ENCODE measurements at places on chromosomes 5 and 9.

DNA sequence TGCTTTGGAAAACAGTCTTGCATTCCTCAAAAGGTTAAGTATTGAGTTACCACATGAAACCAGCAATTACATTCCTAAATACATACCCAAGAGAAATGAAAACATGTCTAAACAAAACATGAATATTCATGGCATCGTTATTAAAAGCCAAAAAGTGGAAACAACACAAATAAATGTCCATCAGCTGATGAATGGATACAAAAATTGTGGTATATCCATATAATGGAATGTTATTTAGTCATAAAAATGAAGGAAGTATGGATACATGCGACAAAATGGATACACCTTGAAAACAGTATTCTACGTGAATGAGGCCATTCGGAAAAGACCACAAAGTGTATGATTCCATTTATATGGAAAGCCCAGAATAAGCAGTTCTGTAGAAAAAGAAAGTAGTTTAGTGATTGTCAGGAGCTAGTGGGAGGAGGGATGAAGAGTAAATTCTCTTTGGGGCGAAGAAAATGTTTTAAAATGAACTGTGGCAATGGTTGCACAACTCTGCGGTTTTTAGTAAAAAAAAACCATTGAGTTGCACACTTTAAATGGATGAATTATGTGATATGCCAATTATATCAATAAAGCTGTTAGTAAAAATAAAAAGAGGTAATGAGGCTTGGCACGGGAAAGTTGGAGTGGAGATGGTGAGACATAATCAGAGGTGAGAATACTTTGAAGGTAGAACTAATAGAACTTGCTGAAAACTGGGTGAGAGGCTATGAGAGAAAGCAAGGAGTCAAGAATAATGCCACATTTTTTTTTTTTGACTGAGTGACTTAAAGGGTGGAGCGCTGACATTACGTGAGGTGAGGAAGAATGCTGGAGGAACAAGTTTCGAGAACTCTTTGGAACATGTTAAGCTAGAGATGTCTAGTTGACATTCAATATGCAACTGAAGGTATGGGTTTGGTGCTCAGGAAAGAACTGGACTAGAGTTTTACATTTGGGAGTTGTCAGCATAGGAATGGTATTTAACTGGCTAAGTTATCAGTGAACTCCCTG, 194.9 kb upstream of the ZNF608 start:
- no peak for DNase-seq

- no peak for DNase-seq
Measured at GRCh38 chr5:146761811-146762210, 116.7 kb downstream of the PPP2R2B start.

DNA sequence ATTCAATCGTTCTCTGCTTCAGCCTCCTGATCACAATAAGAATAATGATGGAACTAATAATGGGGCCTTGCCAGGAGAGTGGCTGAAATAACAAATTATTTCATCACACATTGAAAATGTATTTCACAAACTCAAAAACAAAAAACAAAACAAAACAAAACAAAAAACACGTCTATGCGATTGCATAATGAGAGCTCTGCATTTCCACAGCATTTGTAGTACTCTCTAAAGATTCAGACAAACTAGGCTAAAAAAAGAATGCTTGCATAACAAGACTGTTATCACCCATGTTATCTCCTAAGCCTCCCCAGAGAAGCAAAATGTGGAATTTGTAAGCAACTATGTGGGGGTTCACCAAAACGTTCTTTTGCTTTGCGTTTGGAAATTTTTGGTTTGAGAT, 48.1 kb downstream of the PRELID2 start:
- no peak for DNase-seq

DNA sequence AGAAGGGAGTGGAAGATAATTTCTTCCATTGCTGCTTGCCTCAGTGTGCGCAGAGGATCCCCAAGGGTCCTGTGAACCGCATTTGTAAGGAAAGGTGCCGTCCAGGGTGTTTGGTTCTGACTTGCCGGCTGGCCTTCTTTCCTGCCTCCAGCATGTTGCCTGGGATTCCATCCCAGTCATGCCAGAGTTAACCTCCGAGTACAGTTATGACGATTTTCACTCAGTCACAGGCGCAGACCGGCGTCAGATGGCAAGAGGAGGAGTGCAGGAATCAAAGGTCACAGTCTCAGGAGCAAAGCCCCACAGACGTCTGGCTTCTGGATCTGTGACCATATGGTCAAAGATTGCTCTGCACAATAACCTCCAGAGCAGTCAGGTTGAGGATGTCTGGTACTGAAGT, 5.9 kb upstream of the GADD45G start:
- no peak for DNase-seq

DNA sequence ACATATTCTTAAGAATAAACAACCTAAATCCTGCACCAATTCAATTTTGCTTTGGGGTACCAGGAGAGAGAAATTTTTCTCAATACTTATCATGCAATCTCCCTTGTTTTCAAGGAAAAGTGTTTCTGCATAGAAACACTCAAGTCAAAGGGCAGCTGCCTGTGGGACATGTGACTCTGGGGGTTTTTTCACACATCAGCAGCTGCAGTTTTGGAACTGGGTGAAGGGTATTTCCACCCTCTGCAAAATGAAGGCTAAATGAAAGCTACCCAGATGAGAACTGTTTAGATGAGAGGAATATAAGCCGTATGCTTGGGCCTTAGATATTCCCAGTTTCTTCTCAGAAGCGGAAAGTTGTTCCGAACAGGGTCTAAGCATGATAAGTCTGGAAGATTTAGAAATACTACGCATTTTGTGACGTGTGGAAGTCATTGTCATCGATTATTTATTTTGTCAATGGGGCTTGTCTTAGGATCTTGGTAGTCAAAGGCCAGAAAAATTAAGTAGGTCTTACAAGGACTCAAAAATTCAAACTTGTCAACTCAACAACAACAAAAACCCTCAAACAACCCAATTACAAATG, 64.3 kb upstream of the BOD1 start:
- DNase-seq: no peak

DNA sequence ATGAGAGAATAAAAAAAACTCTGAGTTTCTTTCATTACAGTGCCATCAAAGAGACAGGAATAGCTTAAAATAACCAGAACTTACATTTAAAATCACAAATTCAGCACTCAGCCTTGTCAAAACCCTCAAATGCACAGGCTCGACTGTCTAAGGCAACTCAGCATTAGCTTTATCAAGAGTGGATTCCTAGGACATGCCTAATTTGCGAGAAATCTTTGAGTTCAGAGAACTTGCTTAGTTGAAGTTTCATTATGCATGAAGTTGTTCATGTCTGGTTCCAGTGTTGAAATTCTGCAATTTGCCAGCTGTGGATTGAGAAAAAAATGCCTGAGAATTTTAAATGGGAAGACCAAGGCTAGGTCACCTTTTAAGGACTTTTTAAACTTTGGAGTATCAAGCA, 151.1 kb downstream of the LRRC70 start:
- no peak for DNase-seq

DNA sequence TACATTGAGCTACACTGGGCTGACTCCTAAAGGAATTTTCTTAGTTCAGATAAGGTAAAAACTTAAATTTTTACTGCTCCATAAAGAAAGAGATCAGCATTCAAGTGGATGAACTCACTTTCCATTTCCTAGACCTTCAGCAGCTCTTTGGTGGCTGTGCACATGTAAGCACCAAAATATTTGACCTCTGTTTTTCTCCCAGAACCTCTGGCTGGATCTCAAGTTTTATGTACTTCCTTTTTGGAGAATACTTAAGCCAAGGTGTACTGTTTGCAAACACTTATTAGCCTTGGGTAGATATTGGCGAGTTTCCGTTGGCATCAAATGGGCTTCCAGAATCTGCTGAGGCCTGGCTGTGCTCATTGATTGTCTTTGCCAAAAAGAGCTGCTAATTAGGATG, 10.3 kb downstream of the TNC start:
- no peak for DNase-seq

GRCh38 chr9:132589148-132590036, 7.0 kb downstream of the BARHL1 start:
- DNase-seq: no peak

DNA sequence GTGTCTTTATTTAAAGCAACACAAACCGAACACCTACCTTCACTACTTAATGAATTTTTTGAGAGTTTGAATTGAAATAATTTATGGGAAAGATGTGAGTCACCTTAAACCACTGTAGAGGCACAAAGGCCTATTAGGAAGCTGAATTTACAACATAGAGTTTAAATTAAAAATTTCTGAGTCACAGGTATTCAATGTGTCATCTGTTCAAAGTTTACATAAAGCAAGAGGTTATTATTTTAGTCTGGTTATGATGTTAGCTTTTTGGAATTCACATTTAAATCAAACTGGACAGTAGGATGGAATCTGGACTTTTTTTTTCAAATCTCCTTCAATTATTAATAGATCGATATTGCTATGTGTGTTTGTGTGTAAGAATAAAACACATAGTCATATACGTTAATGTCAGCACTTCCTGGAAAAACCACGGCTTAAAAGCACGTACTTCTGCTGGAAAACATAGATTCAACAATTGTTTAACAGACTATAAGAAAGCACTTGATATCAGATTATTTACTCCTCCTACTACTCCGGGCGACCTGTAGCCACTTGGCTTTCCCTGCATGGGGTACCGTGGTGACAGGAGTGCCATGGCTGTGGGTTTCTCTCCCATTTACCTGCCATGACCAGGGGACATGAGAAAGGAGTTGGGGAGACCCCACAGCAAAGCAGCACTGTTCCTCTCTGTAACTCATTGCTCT, 638.6 kb downstream of the SEMA5A start:
- no peak for DNase-seq

DNA sequence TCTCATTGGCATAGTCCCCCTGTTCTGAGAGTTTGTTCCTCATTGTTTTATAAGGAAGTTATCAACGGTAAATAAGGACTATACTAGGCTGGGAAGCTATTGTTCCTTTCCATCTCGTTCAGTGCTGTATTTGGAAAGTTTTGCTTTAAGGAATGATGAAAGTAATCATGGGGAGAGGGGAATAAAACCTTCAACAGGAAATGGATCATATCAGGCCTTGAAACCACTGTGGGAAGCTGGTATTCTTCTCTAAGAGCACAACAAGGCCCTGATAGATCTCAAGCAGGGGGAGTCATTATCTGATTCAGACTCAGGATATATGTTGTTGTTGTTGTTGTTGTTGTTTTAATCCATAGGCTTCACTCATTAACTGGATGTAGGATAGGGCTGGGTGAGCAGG, 474.5 kb downstream of the ENC1 start:
- DNase-seq: no peak

GRCh38 chr9:72497447-72498046, 23.9 kb upstream of the TMC1 start:
- DNase-seq: no peak

GRCh38 chr5:172248637-172249036, 34.9 kb downstream of the UBTD2 start:
- DNase-seq: no peak

DNA sequence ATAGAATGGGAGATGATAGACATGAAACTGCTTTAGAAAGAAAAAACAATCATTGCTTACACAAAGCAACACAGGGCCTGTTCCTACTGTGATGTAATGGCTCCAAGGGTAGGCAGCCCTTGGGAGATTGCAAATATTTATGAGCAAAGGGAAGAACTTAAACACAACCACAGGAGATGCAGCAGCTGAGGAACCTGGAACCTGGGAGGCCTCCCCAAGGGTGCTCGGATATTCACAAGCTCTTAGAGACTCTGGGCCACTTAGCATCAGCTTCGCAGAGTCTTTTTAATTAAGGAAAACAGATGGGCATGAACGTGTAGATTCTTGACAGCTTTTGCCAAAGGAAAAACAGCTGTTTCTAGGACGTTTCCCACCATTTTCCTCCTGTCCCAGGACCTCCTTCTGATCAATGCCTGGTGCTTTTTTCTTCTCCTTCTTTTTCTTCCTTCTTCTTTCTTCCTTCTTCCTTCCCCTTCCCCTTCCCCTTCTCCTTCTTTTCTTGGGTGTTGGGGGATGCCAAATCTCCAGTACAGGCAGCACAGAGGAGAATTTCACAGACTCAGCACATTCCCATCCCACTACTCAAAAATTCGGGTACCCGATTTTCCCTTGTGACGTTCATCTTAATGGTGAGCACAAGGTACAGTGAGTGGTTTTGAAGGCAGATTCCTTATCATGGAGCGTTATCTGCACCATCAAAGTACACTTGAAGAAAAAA, 28.1 kb upstream of the TCF7 start:
- DNase-seq: no peak

Data from DMS79 treated with DMSO at 0.1 percent for 48 hours (cell line).